Epithelial cell of esophagus (primary cell): ENCODE measurements at places on chromosomes 16 and 17.

GRCh38 chr17:72120642-72121163 is at the start of gene SOX9:
Gene SOX9 (plus strand): TSS chr17:72121020. CDS start chr17:72121392, 372 bp downstream.
- DNase-seq, result peak; percentile 97

DNA sequence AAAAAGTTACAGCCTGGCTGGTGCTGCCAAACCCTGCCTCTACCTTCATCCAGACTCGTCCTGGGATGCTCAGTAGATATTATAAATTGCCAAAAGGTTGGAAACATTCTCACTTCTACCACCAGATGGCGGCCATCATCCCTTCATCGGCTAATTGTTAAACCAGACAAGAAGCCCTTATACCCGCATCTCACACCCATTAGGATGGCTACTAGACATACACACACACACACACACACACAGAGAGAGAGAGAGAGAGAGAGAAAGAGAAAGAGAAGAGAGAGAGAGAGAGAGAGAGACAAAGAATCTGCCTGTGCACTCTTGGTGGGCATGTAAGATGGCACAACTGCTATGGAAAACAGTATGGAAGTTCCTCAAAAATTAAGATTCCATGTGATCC is 15.0 kb upstream of the SCIMP start:
- peak; percentile 81 for DNase-seq

DNA sequence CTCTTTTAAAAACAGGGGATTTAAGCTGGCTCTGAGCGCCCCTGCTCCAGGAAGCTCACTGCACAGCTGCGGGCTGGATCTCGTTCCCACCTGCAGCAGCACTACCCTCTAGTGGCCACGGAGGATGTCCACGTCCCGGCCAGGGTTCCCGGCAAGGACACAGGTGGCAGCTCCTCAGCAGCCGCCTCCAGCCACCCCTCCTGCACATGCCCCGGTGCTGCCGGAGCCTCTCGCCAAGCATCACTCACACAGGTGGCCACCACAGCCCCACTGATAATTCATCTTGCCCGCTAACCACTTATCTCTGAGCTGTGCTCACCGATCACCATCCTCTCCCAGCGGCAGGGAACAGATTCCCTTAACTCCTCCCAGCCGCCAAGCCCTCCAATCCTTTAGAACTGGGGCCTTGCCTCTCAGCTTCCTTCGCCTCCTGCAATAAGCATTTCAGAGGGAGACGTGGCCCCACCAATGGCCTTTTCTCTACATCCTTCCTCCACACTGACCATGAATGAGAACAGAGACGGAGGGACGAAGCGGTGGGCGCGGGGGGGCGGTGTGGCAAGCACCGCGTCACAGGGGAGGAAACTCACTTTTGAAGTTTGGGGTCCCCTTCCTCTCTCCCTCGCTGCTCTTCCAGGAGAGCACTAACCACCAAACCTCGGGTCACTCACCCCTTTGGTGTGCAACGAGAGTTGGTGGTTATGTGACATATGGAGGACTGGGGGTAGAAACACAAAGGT is 222.1 kb downstream of the RBFOX3 start:
- DNase-seq, result peak; percentile 56

DNA sequence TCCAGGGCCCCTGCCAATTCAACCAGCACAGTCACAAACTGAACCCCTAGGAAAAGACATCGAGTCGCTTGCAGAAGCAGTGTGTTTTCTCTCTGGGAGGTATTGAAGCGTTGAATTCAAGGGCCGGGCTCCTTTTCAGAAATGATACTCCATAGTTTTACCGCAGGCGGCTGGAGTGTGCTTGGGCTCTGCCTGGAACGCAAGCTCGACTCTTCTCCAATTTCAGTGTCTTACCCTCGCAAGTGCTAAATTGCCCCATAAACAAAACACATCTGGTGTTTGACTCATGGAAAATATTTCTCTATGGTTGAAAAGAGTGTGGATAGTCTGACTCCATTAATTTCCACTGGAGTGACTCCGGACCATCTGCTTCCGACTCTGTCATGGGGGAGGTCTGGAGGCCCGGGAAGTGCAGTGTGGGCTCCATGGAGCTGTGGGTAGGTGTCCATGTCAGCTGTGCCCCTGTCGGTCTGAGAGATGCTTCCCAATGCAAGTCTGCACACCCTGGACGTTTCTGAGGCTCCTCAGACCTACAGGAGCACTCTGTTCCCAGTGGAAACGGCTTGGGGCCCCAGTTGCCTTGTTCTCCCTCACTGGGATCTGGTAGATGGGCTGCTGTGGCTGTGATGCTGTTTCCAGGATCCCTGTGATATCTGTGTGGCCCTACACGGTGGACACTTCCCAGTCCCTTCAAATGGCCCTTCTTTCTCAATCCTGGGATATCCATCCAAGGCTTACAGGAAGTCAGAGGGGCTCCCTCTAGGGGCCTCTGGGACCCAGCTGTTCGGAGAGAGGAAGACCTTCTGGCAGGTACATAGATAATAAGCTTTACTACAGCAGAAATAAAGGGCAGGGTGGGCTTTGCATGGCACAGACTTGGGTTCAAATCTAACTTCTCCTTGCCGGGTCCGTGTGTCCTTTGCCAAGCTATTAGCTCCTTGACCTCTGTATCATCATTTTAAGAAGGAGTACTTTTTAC is 119.8 kb upstream of the CDH13 start:
- DNase-seq, result no peak

GRCh38 chr17:40457964-40458791 is 14.9 kb downstream of the IGFBP4 start:
- DNase-seq, result peak; percentile 61

- DNase-seq, result no peak
Measured at GRCh38 chr16:66470556-66470955, 43.5 kb downstream of the BEAN1 start.

- no peak for DNase-seq
Measured at GRCh38 chr16:89408315-89408714, 82.0 kb downstream of the ANKRD11 start.

GRCh38 chr17:37838276-37838675 is 85.9 kb upstream of the TBC1D3K start:
- no peak for DNase-seq

DNA sequence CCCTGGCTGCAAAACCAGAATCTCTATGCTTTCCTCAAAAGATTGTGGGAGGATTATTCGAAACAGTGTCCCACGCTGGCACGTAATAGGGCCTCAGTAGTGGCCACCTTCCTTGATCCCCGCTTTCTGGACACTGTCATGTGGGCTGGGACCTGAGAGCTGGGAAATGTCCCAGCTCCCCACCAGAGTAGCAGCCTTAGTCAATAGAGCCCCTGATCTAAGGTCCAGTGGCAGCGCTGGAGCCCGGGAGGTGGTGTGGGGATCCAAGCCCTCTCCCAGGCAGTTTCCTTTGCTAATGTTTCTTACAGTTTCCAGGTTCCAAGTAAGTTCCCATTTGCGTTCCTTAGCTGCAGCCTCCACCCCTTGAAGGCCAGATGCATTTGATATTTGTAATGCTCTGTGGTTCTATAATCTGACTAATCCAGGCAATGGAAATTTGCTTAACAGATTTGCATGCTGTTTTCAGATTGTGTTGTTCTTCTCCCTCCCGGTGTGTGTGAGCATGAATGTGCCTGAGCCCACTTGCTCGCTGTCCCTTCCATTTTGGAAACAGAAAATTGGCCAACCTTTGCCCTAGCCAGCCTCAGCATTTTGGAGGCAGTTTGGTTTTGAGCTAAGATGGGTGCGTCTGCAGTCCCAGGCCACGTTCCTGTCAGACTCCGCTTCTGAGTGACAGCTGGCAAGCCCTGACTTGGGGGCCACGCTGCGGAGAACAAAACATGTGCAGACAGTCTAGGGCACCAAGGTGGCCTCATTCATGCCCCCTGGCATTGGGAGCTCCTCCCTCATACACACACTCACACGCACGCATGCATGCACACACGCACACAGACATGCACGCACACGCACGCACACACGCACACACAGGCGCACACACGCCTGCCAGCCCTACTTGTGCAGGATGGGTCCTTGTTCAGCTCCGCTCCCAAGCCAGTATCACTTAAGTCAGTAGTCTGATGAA is 69.4 kb downstream of the CCDC182 start:
- peak; percentile 46 for DNase-seq

GRCh38 chr17:41223821-41224220 is 2.6 kb upstream of the KRTAP9-2 start:
- DNase-seq, result no peak
